Liver (tissue), 10 donors: ENCODE measurements at places on chromosomes 2 and 18. TPM values are rescaled to one million over a fixed set of nuclear protein-coding genes. Genes with fewer than 3 reads are reported as not detected.

The CHRND gene
- total RNA-seq = not detected

DNA sequence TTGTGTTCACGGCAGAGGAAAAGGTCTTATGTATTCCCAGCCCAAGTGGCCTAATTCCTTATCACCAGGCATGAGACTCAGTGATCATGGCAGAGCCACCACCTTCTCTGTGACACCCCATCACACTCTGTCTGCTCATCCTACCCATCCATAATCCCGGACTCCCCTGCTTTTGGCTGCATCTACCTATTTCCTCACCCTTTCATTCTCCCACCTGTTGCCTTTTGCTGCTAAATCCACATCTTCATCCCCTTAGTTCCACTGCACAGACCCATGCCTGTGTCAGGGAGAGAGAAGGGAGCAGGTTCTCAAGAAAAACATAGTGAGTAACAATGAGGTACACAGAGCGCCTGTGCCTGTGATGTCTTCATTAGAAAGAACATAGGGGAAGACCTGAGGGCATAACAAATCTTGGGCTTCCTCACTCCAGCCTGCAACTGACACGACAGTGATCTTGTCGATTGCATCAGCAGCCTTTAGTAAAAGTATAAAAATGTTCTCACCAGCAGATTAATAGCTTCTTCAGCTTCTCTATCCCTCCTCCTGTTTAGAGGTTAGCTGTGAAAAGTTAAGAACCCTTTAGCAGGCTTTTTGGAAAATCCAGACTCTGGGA is 246.5 kb upstream of the SPRED2 start:
- H3K27me3 ChIP-seq = no peaks in the 10 kb centered on the region
- no peak overlapping the region for H3K27ac ChIP-seq
- H3K4me3 ChIP-seq = no peak overlapping the region
- H3K36me3 ChIP-seq = no peaks in the 10 kb centered on the region

The CYS1 gene
- 1.3 TPM for total RNA-seq

The CYRIA gene
- 4.3 TPM for total RNA-seq

DNA sequence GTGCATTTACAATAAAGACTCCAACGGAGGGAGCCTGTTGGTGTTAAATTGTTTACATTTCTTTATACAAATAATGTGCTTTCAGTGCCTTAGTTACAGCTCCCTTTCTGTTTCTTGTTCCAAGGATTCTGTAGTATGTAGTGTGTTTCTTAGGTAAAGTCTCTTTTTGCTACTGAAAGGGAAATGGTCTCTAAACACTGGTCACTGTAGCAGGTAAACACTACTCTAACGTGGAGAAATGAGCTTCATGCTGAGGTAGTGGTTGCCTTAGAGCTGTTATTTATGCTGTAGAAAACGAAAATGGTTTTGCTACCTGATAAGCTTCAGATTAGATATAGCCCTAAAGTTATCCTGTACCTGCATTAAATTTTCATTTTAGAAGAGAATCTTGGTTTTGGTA is 163.6 kb downstream of the CAPN13 start:
- no peaks in the 10 kb centered on the region for H3K4me1 ChIP-seq
- no peak overlapping the region for H3K4me3 ChIP-seq
- DNase-seq = no peak
- H3K36me3 ChIP-seq = peaks cover 4% of the 10 kb centered on the region
- H3K27me3 ChIP-seq = no peaks in the 10 kb centered on the region
- H3K27ac ChIP-seq = no peak overlapping the region

DNA sequence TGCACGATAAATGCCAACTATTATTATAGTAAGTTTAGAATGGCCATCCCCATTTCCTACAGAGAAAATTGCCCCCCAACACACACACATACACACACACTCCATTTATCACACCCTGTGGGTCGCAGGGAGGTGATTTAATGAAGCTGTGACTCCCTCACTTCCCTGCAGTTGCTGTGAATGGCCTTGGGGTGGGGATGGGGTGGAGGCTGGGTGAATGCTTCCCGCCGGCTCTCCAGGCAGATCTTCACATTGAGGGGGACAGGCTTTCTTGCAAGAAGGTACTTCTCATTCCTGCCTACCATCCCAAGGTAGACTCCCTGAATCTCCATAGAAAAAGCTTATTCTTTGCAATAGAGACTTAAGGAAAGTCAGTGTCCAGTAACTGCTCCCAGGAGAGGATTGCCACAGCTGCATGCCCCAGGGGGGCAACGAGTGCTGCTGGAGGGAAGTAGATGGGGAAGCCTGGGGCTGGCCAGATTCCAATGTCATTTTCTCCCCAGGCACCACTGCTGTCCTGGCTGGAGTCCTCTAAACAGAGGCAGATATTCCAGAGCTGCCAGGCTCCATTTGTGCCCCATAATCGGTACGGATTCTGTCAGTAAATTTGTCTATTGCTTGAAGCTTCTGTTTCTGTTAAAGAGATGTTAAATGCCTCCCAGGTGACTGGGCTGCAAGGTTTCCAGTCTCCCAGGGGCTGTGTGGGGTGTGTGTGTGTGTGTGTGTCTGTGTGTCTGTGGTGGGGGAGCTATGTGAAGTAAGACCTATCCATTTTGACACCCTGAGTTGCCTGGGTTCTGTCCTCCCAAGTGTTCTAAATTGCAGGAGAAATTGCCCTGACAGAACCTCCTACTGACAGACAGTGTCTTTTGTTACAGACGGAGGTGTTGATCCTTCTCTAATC is 265.5 kb downstream of the SRBD1 start:
- no peaks in the 10 kb centered on the region for H3K4me1 ChIP-seq
- H3K4me3 ChIP-seq = no peak overlapping the region
- no peaks in the 10 kb centered on the region for H3K36me3 ChIP-seq
- H3K27me3 ChIP-seq = no peaks in the 10 kb centered on the region
- H3K27ac ChIP-seq = no peak overlapping the region
